ENCODE measurements at places on chromosomes 7 and 10.

DNA sequence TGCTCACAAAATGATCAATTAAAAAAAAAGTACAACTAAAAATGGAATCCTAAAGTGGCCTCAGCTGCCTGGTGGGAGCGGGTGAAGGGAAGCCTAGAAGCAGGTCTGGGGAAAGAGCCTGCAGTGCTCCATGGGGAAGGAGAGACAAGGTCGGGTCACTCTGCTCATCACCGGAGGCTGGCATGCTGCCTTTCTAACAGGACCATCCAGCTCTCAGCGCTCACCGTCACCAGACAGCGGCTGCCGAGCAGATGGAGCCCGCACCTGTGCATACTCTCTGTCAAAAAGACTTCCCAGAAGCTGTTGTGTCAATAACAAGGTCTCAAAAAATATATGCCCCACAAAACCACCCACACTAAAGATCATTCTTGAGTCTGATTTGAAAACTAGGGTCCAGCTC lies 112.8 kb downstream of the BAMBI start:
- no peak for DNase-seq

GRCh38 chr10:35133586-35133985 lies 6.9 kb downstream of the CREM start:
- no peak for DNase-seq

- no peak for DNase-seq
Observed at GRCh38 chr10:127210936-127211466, 14.6 kb upstream of the INSYN2A start.

GRCh38 chr10:77925795-77926565 lies 575 bp downstream of the DLG5 start:
- peak; percentile 56 for DNase-seq

- no peak for DNase-seq
Observed at GRCh38 chr7:69359003-69359700, 239.1 kb upstream of the AUTS2 start.

DNA sequence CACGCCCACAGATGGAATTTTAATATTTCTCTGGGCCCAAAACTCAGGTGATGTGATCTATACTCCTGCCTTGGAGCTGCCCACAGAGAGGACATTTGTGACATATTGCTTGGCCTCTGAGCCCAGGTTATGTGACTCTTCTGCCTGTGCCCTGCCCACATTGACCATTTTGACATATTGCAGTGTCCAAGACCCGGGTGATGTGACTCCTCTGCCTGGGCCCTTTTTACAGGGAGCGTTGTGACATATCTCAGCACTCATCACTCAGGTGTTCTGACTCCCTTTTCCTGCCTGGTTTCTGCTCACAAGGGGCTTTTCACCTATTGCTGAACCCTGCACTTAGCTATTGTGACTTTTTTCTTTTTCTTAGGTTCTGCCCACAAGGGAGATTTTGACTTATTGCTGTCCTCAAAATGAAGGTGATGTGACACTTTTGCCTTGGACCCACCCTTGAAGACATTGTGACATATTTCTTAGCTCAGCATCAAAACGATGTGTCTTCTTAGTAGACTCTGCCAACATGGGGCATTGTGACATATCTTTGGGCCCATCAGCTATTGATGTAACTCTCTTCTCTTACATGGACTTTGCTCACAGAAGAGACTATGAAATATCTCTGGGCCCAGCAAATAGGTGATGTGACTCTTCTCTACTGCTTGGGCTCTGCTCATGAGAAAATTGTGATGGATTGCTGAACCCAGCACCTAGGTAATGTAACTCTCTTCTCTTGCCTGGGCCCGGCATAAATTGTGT lies 11.0 kb upstream of the ZNF107 start:
- DNase-seq = no peak

- no peak for DNase-seq
Observed at GRCh38 chr7:117129521-117129955, 176.2 kb downstream of the ST7 start.

DNA sequence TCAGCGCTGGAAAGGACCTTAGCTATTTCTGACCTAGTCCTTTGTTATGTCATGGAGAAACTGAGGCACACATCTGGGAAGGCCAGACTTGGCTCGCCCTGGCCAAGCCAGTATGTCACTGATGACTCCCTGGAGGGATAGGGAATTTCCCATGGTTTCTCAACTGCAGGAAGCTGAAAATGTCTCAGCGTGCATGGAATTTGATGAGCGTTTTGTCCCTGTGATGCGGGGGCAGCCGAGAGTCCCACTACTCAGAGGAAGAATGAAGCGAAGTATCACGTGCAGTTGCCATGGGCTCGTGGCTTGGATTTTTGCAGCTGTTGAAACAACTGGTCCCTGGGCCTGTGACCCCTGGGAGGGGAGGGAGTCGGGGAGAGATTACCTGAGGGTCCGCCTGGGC lies 44.8 kb downstream of the CLIP2 start:
- DNase-seq = no peak

- no peak for DNase-seq
Observed at GRCh38 chr7:75727881-75728593, 10.7 kb downstream of the HIP1 start.

DNA sequence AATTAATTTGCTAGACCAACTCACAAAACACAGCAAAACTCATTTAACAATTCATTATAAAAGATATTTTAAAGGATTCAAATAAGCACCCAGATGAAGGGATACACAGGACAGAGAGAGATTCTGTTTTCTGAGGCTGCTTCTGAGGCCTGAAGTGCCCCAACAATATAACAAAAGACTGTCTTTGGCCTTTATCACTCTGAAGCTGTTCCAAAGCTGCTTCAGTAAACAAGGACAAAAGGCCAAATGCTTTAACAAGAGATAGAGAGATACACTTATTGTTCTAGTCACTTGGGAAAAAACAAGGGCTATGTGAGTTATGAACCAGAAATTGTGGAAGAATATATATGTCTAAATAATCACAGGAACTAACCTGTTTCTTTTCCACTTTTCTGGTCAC lies 223.7 kb downstream of the CXCL12 start:
- DNase-seq = no peak

DNA sequence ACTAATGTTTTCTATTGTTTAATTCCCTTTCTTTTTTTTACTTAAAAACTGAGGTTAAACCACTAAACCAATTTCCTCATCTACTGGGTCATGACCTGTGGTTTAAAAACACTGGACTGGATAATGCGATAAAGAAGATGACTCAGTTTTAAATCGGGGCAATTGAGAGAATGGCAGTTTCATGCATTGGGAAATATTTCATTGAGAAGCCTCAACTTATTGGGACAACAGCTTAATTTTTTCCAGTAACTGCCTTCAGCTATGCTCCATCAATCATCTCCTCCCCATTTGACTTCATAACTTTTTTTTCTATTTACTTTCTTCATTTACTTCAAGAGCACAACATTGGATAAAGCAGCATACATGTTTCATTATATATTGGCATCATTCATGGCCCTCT lies 61.8 kb upstream of the MET start:
- DNase-seq = no peak

- no peak for DNase-seq
Observed at GRCh38 chr7:77269360-77270093, 69.9 kb upstream of the FGL2 start.

DNA sequence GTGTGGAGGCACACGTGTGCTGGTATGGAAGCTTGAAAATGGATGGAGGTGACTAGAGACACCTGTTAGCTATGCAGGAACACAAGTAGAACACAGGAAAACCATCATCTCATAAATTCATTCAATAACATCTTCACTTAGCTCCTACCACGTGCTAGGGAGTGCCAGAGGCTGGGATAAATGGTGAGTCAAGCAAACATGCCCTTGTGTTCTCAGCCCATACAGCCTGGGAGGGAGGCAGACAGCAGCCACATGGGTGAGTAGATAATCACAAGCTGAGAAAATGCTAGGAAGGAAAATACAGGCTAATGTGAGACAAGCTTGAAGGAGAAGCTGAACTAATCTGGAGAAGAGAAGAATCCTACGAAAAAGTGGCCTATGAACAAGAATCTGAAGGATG lies 468.0 kb upstream of the ZMIZ1 start:
- DNase-seq = no peak

- no peak for DNase-seq
Observed at GRCh38 chr7:95922191-95922590, 149.8 kb downstream of the DYNC1I1 start.

- DNase-seq = no peak
Observed at GRCh38 chr7:15481132-15481531, 80.7 kb downstream of the AGMO start.

DNA sequence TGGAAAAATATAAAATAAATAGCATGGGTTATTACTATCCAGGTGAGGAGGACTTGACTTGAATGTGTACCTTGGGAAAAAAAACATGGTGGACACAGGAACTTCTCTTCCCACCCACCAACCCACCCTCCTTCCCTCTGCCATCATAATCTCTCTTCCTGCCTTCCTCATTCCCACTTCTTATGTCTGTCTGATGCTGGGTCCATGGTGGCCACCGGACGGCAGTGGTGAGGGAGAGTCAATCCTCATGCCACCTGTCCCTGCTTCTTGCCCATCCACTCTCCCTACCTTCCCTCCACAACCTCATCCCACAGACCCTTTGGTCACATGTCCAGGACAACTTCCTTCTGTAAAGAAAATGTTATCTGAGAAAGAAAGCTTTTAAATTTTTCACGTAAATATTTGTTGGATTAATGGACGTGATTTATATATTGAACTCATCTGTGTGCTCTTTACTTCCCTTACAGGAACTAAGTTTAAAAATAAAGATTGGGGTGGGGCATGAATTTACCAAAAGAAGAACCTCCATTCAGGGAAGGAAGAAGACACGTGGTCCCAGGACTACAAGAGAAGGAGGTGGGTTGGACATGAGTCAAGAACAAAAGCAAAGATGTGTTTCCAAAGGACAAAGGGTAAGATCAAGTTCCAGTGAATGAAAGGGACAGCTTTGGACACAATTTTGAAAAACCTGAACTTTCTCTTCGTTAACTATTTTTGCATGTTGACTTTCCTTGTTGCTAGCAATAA lies 104.5 kb downstream of the PIP4K2A start:
- DNase-seq = no peak

- DNase-seq = no peak
Observed at GRCh38 chr7:47901542-47901941, 46.7 kb downstream of the PKD1L1 start.

DNA sequence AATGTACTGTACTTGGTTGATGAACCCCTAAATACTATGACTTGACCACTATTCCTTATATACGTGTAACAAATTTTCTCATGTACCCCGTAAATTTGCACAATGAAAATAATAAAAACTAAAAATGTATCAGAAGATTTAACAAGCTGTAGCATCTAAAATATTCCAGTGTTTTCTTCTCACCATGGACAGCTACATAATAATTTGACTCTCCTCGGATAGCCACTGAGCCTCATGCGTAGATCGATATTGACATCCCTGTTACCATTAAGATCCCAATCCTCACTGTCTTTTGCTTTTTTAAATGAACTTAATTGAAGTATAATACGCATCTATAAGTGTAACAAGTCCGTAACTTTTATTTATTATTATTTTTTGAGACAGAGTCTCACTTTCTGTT lies 179.7 kb upstream of the C7orf33 start:
- DNase-seq = no peak

DNA sequence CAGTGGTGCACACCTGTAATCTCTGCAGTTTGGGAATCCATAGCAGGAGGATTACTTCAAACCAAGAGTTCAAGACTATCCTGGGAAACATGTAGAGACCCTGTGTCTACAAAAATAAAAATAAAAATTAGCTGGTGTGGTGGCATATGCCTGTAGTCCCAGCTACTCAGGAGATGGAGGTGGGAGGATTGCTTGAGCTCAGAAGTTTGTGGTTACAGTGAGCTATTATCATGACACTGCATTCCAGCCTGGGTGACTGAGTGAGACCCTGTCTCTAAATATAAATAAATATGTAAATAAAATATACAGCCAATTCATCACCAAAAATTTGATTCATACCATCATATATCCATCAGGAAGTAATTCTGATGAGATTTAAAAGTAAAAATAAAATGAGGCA lies 60.9 kb downstream of the ANKRD7 start:
- DNase-seq = no peak

- DNase-seq = no peak
Observed at GRCh38 chr10:12396567-12396966, 47.2 kb downstream of the CAMK1D start.

DNA sequence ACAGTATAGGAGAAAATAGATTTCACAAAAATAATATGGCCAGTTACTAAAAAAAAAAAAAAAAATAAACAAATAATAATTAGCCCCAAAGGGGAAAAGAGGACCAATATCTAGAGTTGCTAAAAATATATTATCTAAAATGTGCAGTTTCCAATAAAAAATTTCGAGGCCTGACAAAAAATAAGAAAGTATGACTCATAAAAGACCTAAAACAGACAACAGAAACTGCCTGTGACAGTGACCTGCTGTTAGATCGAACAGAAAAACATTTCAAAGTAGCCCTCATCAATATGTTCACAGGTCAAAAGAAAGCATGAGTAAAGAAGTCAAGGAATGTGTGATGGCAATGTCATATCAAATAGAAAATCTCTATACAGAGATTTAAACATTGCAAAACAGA lies 11.8 kb upstream of the TSPAN12 start:
- no peak for DNase-seq

DNA sequence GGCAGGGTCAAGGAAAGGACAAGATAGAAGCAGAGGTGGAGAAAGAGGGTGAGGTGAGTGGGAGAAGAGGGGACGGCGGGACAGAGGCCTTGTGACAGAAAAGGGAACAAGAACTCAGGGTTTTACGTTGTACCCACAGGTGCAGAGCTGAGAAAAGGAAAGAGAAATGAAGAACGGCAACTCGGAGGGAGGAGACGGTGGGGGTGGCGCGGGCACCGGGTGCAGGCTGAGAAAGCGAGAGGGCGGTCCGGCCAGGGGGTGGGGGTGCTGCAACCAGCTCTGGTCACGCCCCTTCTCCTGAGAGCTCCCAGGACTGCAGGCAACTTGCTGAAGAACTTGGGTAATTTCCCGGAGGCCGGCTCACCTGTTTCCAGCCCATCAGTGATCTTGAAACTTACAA lies 65.3 kb downstream of the CARD11 start:
- no peak for DNase-seq

DNA sequence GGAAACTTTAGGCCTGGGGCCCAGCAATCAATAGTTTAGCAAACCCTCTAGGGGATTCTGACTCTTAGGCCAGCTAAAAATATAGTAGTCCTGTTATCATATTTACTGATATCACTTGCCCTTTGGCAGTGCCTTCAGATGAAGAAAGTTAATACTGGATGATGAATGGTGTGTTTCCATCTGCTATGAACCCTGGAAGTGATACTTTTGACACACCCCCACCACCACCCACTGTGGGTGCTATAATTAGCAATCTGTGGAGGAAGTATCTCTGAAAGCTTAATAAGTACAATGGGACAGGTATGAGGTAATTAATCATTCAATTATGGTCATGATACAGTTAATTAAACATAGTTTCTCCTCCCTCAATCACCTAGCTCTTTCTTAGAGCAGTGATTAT lies 90.4 kb upstream of the LRRTM3 start:
- no peak for DNase-seq

DNA sequence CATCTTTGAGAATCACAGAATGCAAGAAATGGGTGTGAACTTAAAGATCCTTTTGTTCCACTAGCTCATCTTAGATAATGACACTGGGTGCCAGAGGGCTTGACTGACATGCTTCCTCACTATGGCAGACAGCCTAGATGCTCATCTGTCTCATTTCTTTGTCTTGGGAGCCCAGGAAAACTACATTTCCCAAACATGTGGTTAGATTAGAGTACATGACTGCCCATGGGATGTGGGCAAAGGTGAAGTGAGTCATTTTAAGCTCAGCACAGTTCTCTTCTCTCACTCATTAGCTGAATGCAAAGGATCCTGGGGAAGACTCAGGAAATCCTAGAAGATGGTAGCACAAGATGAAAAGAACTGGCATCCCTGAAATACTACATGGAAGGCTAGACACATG lies 32.5 kb upstream of the TBX20 start:
- DNase-seq = no peak

GRCh38 chr7:73526896-73527821 lies 5.1 kb upstream of the BAZ1B start:
- DNase-seq = no peak

Measured in HAP-1 (cell line).